ENCODE measurements at places on chromosomes 5 and 9. TPM values are rescaled to one million over a fixed set of nuclear protein-coding genes. Genes with fewer than 3 reads are reported as not detected.
A peak's percentile ranks its signal among the peaks of the same experiment; 100 is the strongest.

DNA sequence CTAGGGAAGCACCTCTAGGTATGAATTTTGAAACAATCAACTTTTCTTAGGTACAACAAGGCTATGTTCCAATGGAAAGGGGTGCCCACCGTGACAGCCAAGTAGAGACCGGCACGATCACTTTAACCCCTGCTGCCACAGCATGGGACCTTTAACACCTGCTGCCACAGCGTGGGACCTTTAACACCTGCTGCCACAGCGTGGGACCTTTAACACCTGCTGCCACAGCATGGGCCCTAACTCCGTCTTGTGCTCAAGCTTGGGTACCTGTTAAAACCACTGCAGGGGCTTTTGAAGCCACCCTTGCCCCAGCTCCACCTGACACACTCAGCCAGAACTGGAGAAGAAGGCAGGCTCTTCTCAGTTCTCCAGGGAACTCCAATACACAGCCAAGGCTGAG is 18.2 kb upstream of the MXD3 start:
- ATAC-seq: no peak

GRCh38 chr5:74241751-74242140 is 398.8 kb downstream of the ENC1 start:
- no peak for ATAC-seq

DNA sequence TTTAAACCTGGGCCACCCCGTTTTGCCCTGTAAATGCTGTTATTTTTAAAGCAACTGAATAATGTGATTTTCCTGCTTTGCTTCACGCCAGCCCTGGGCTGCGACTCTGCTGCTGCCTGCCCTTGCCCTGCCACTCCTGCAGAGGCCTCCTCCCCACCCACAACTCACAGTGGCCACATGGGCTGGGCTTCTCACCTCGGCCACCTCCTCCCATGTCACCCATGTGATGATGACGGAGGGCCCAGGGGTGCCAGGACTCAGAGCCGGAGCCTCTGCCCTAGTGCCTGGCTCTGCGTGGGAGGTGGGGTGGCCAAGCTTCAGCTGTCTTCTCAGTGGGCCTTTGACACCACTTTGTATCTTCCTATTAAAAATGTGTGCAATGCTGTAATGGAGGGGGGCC is 48.1 kb upstream of the NKD2 start:
- peak; percentile 9 for ATAC-seq

DNA sequence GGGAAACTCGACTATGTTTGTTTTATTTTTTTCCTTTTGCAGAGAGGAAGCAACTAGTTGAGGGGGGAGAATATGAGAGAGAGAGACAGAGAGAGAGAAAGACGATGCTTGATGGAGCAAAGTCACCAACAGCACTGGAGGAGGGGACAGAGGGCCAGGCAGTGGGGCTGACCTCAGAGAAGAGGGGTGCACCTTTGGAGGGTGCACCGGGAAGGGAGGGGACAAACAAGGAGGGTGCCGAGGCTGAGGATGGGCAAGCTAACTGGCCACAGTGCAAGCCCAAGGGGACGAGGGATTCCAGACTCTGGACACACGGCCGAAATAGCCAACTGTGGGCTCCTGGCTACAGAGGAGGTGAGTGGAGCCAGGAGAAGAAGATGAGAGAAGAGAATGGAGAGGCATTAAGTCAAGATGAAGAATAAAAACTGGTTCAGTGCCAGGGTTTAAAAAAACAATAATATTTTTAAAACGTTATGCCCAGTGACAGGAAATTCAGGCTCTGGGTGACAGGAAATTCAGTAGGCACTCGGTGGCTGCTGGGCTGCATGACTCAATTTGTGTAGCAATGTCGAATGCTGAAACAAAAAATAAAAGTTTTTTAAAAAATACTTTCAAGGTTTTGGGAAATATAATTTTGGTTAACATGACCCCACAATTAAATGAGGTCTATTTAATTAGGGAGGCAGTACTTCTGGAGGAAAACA is 13.3 kb upstream of the GLRX start:
- ATAC-seq: no peak

- no peak for ATAC-seq
Observed at GRCh38 chr5:148839960-148840359, 13.5 kb downstream of the ADRB2 start.

DNA sequence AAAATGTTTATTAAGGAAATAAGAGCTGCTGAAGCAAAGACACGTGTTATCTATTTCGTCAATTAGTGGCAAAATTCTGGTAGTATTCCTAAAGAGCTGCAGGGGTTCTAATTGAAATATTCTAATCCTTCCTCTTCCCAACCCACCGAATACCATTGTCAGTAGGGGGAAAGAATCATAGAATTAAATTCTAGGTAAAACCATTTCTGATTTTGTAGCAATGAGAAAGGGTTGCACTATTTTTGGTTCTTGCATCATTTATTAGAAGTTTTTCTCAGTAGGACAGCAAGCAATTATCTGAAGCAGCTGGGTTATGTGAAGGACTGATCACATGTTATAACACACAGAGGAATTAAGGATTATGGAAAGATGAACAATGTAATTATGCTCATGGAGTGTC is 80.3 kb upstream of the SEMA6A start:
- ATAC-seq: no peak

The LRRC70 gene
- 1.0 TPM for total RNA-seq

The CD14 gene
- 13.4 TPM for total RNA-seq
